NCI-H526 (cell line): ENCODE measurements at places on chromosomes 1 and 21.

DNA sequence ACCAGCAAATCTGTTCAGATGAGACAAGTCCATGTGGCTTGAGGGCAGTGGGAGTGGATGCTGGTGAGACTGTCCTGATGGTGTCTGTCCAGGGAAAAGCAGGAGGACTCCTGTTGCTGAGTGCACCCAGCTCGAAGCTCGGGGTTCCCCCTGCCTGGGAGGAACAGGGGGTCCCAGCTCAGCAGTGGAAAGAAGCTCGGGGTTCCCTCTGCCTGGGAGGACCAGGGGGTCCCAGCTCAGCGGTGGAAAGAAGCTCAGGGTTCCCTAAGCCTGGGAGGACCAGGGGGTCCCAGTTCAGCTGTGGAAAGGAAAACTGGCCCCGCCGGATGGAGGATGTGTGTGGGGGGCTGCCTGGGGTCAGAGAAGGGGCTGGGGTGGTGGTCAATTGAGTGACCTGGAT lies 39.1 kb downstream of the CRYAA start:
- no peak for DNase-seq

- peak; percentile 69 for DNase-seq
Measured at GRCh38 chr1:8439015-8439702, 121.2 kb downstream of the SLC45A1 start.

DNA sequence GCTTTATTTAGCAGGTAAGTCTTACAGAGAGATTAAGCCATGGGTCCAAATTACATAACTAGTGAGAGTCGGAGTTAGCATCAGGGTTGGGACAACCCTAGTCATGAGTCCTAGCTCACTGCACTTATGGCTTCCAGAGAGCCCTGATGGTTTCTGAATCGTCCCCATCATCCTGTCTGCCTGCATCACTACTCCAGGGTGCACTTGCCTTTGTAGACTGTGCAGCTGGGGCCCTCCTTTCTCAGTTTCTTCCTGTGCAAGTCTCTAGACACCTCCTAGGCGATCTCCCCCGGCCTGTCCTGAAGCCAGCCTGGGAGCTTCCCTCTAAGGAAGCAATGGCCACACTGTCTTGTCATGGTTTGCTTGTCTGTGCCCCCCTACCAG lies 37.1 kb downstream of the KIAA0040 start:
- DNase-seq = no peak

DNA sequence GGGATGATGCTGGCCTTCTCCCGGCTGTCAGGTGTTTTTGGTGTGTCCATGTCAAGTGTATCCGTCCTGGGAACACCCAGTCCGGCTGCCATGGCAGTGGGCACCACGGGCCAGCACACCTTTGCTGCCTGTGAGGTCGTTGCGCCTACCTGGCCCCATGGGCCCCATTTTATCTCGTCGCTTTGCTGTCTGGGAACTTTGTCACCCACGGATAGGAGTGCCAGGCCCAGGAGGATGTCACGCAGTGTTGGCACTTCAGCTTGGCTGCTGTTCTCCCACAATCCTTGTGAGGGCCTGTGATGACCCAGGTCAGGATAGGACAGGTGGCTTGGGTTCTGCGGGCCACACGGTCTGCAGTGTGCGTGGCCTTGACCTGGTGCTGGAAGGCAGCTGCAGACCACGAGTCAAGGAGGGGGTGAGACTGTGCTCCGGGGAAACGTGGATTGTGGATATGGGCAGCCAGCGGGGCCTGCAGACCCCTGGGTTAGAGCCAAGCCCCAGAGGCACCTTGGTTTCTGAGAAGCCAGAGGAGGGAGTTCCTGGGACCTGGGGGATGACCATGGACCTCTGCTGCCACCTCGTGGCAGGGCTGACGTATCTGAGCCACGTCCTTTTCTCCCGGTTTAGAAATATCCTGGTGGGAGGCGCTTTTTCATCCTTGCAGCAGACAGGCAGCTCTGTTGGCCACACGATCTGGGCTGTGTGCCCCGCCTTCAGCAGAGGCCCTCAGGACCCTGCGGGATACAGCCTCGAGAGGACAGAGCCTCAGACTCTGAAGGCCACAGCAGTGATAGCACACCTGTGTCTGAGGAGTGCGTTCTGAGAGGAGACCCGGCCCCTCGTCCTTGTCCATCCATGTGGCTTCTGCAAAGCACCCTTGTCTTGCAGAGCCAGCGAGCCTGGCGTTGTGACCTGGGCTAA lies 161.1 kb upstream of the COL6A1 start:
- peak; percentile 55 for DNase-seq

GRCh38 chr1:53763911-53764310 lies 24.9 kb upstream of the GLIS1 start:
- no peak for DNase-seq

GRCh38 chr1:218616681-218617080 lies 271.5 kb downstream of the TGFB2 start:
- no peak for DNase-seq

DNA sequence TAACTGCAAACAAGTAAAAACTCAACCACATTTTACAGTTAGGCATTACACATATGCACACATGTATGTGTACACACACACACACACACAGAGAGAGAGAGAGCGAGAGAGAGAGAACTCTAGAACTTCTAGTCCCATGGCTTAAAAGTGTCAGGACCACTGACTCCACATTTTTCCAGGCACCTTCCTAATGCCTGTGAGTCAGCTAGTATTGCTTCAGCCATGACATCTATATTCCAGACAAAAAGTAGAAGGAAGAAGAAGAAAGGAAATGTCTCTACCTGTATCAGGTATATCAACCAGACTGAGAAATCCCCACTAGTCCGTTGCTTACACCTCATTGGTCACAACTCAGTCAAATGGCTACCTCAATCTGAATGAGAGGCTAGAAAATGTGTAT lies 31.9 kb upstream of the TACSTD2 start:
- no peak for DNase-seq

- DNase-seq = no peak
Measured at GRCh38 chr1:9238550-9238949, 4.0 kb downstream of the H6PD start.

GRCh38 chr1:147837129-147837963 lies 65.2 kb upstream of the GJA8 start:
- DNase-seq = no peak

GRCh38 chr1:111749628-111750027 lies 6.1 kb upstream of the DDX20 start:
- no peak for DNase-seq

DNA sequence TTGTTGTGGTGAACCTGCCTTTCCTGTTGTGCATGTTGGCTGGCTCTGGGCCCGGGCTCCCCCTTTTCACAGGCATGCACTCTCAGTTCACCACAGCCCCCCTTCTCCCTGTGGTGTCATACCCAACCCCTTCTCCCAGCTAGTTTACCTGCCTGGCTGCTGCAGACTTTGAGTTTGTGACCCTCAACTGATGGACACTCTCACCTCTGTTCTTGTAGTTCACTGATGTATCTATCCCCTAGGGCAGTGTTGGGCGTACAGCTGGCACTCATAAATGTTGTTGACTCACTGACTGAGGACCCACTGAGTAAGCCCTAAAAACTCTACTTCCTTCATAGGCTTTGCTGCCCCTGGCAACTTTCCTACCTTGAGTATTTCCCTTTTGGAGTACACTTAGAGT lies 54.9 kb downstream of the WDR64 start:
- DNase-seq = no peak

GRCh38 chr1:19860418-19860817 lies 21.8 kb upstream of the OTUD3 start:
- DNase-seq = no peak

DNA sequence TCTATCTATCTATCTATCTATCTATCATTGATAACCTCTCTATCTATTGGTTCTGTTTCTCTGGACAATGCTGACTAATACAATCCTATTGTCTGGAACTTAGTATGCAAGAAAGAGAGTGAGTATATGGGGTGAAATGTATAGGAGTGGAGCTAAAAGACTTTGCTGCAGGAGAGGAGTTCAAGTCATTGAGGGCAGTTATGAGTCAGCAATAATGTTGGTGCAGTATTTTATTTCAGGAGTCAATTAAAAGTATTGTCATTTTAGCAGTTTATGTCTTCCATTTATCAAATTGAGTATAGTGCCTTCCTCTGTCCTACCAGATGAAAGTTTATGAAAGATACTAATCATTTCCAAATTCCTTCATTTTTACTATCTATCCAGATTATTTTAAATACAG lies 55.8 kb downstream of the MAP3K7CL start:
- no peak for DNase-seq

DNA sequence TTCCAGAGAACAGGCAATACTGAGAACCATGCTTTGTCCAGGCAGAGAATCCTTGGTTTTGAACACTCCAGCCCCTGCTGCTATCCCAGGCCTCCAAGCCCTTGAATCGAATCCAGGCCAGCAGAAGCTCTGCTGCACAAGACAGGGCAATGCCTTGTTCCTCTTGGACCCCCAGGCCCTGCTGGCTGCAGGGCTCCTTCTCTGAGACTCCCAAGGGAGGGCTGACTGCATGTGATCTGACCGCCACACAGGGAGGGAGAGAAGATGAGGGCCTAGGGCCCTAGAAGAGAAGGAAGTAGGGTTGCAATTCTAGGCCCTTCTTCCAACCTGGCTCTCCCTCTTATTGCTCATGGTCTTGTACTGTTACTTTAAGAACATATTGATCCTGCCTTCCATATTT lies 160.6 kb upstream of the EDN2 start:
- no peak for DNase-seq

DNA sequence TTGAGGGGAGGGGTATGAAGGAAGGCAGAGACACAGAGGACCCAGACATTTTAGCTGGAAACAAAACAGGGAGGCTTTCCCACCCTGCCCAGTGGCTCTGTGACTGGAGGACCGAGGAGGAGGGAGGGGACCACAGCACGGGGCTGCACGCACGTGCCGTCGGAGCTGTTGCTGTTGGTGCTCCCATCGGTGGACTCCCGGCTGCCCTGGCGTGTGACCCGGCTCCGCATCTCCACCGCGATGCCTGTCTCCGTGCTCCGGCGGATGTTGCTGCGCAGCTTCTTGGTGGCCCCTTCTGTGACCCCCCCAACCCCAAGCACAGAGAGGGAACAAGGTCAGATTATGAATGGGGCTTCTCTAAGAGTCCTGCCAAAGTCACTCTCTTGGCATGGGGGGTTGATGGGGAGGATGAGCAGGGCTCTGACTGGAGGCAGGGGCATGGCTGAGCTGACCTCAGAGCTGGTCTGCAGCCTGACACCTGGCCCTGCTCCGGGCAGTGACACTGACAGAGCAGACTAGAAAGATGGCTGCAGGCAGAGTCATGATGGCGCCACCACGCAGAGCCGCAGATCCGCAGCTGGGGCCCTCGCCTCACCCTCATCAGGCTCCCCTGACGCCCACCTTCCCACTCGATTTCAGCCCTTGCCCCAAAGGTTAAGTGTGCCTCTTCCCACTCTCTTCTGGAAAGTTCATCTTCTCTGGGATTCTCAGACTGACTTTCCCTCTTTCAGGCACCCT lies 29.6 kb downstream of the RIMS3 start:
- no peak for DNase-seq

DNA sequence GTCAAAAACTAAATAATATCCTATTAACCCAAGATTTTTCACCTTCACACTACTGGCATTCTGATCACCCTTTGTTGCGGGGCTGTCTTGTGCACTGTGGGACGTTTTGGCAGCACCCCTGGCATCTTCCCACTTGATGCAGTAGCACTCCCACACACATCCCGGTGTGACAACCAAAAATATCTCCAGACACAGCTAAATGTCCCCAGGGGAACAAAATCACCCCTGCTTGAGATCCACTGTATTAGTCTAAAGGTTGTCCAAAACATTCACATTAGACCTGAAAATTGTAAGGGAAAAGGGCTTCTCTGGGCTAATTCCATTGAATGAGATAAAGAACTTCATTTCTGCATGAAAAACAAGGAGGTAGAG lies 37.8 kb downstream of the PLEKHO1 start:
- no peak for DNase-seq

DNA sequence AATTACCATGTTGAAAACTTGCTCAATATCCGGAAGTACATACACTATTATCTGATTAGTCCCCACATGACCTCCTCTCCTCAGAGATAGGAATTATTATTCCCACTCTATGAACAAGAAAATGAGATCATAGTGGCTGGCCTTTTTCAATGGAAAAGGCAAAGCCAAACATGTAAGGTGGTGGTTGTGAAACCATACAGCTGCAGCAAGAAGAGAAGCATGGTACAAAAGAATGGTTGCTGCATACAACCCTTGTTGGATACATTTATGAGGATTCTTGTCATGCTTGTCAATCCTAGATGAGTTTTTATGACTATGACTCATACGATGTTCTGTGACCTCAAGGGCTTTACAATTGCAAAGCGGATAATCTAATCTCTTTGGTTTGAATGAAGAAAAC lies 514.7 kb downstream of the PLPP3 start:
- DNase-seq = no peak

DNA sequence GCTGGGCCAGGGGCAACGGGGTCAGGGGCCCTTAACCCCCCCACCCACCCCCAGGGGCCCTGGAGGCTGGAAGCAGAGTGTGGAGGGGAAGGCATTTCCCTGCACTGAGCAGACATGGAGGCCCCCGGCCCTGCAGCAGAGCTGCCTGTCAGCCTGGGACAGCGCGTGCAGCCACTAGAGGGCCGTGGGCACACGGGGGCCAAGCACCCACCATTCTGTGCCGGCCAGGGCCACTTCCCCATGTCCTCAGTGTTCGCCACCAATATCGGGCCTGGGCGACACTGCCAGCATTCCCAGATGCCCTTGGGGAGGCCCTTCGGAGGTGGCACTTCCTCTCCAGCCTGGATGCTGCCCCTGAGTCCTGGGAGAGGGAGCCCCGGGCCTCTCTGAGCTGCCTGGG lies 23.2 kb upstream of the ARHGEF16 start:
- DNase-seq = no peak

GRCh38 chr1:170495006-170495405 lies 37.0 kb upstream of the GORAB start:
- DNase-seq = no peak

DNA sequence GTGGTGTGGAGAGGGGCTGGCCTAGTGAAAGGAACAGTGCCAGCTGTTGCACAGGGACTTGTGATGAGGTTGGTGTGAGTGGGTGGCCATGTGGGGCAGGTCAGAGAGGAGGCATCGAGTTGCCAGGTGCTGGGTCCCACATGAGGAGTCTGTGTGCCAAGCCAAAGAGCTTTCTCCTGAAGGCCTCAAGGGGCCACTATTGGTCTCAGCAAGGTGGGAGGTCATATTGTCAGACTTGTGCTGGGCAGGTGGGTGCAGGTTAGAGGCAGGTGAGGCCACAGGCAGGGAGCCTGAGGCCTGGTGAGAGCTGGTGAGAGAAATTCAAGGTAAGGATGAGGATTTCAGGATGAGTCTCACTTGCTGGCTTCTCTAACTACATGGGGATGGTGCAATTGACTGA lies 256.8 kb downstream of the DISC1 start:
- no peak for DNase-seq

DNA sequence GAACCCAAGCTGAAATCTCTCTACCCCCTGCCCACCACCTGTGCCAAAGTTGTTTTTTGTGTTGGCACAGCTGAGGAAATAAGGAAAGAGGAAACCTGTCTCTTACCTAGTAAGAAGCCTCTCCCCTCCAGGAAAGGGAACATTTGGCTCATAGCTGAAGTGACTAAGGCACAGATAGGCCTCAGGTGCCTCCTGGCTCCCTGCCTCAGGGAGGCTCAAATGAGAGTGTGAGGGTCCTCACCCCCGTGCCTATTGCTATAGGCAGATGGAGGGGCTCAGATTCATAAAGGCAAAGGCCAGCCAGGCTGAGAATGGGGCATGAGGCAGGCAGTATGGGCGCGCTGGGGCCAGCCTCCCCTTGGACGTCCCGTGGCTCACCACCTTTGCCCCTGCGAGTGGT lies 7.4 kb downstream of the SLC30A2 start:
- DNase-seq = no peak

GRCh38 chr1:116553386-116554115 lies 17.3 kb downstream of the CD58 start:
- no peak for DNase-seq

- no peak for DNase-seq
Measured at GRCh38 chr21:31460980-31461379, 116.9 kb upstream of the TIAM1 start.

- no peak for DNase-seq
Measured at GRCh38 chr1:91791691-91792488, 94.1 kb downstream of the TGFBR3 start.
